ENCODE measurements at places on chromosomes 16 and 17.

GRCh38 chr17:67049025-67049739 lies 4.8 kb downstream of the CACNG1 start:
- no peak for DNase-seq

DNA sequence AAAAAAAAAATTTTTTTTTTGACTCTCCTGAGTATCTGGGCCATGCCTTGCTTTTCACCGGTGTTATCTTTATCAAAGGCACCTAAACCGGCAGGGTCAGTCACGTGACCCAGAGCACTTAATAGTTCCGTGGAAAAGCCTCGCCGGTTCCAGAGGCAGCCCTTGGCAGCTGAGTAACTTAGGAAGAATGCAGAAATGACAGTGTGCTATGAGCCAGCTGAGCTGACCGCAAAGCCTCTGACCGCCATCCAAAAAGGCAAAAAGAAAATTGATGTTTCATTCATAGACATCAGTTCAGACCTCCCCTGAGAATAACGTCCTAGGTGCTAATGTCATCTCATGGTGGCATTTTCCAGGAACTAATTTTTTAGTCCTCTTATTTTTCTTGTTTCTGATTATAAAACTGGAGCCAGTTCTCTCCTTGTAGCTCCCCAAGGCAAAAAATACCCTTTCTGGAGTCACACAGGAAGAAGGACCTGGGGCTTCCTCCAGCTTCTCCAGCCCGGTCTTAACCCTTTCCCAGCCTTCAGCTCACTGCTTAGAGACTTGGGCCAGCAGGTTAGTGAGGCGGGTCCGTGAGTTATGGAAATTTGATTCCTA lies 122.6 kb downstream of the SOCS1 start:
- DNase-seq = no peak

GRCh38 chr17:66791347-66791746 lies 43.6 kb upstream of the CACNG5 start:
- no peak for DNase-seq

DNA sequence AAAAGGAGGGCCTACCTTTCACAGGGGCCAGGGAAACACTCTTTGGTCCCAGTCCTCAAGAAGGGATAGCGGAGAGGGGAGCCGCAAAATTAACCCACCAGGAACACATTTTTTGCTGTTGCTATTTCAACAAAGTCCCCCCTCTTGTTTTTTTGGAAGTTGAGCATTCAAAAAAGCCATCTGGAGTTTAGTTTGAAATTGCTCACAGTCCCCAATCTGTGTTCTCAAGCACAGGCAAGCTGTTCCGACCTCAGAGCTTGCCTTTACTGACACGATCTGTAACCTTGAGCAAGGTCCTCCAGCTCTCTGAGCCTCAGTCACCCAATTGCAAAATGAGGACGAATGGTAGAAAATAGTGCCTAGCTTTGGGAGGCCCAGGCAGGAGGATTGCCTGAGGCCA lies 131.1 kb downstream of the ZNF423 start:
- no peak for DNase-seq

GRCh38 chr17:80970044-80970761 lies 21.4 kb upstream of the CHMP6 start:
- peak; percentile 49 for DNase-seq

- no peak for DNase-seq
Measured at GRCh38 chr17:80890921-80891396, 100.7 kb upstream of the CHMP6 start.

DNA sequence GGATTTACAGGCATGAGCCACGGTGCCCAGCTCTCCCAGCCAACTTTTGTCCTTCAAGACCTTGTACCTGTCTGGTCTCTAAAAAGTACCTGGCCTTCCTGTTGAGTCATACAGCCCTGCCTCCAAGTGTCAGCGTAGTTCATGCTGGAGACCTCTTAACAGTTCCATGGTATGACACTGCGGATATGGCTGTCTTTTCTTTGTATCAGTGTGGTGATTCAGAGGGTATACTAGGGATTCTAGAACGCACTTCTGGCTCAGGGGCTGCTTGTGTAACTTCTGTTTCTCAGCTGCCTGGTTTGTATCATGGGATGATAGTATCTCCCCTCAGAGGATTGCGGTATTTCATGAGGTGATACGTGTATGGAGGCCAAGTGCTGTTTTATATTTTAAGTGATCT lies 2.0 kb upstream of the TMEM11 start:
- DNase-seq = no peak

DNA sequence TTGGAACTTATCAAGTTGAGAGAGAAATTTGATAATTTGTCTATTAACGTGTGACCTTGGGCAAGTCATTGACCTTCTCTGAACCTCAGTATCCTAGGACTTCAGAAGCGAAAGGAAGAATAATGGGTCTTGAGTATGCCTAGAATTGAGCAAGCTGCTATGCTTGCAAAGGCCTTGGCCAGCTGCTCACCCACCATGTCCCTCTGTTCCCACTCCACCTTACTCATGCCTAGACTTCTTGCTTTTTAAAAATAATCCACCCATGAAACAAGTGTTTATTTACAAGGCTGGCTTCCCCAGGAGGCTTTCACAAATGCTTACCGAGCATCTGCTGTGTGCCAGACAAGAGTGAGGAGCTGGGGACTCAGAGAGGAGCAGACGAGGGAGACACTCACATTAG lies 590.6 kb downstream of the MAF start:
- no peak for DNase-seq

DNA sequence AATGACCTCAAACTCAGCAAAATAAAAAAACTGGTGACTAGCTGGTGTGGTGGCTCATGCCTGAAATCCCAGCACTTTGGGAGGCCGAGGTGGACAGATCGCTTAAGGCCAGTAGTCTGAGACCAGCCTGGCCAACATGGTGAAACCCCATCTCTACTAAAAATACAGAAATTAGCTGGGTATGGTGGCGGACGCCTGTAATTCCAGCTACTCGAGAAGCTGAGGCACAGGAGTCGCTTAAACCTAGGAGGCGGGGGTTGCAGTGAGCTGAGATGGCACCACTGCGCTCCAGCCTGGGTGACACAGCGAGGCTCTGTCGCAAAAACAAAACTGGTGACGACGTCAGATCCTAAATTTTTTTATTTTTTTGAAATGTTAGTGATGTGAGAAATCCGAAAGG lies 82.6 kb upstream of the TOB1 start:
- no peak for DNase-seq

- DNase-seq = peak; percentile 94
Measured at GRCh38 chr16:3282730-3283542, at the start of gene ZNF263. ZNF263 (plus strand) TSS chr16:3283491; CDS start chr16:3283819, 328 bp downstream.

- DNase-seq = no peak
Measured at GRCh38 chr17:15051933-15052332, 213.2 kb downstream of the PMP22 start.

GRCh38 chr16:85615852-85616606 lies 2.9 kb downstream of the GSE1 start:
- peak; percentile 66 for DNase-seq

- DNase-seq = no peak
Measured at GRCh38 chr16:78942625-78943245, 657.8 kb downstream of the MAF start.

GRCh38 chr17:82915010-82915756 lies 75.4 kb upstream of the ZNF750 start:
- no peak for DNase-seq

GRCh38 chr17:76138234-76138895 lies 2.7 kb downstream of the FOXJ1 start:
- DNase-seq = no peak

DNA sequence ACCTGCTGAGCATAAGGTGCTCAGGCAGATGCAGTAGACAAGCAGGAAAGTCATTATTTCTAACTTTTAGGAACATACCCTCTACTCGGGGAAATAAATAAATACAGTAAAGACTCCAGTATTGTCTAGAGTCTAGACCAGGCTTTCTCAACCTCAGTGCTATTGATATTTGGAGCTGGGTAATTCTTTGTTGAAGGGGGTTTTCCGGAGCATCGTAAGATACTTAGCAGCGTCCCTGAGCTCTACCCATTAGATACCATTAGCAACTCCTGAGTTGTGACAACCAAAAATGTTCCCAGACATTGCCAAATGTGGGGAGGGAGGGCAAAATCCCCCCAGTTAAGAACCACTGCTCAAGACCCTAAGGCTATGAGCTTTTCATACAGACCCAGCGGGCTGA lies 21.1 kb downstream of the EPOP start:
- DNase-seq = no peak

DNA sequence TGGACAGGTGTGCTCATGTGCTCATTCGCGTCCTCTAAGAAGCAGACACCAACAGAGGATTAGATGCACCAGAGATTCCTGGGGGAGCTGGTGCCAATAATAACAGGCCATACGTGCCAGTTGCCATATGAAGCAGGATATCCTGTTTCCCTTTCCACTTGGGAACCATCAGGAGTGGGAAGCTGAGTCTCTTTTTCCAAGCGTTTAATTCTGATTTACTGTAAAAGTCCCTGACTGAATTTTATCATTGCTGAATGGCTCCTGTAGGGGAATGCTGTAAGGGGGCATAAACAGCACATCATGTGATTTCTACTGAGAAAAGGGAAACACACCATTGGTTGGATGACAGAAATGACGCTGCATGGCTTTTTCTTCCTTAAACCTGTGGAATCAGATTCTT lies 113.3 kb downstream of the IRF8 start:
- no peak for DNase-seq

DNA sequence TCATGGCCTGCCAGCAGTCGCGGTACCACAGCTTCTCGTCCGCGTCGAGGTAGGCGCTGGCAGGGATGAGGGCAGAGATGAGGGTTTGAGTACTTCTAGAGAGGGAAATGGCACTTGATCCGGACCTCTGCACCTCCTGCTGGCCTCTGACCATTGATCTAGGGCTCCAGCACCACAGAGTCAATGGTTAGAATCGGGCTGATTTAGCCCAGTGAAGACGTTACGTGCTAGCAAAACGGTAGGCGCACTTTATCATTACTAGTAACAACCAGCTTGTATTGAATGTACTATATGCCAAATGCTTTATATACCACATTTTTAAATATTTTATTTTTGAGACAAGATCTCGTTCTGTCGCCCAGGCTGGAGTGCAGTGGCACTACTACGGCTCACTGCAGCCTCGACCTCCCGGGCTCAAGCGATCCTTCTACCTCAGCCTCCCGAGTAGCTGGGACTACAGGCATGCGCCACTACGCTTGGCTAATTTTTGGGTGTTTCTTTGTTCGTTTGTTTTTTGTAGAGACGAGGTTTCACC lies 526 bp downstream of the TSNAXIP1 start:
- DNase-seq = no peak

DNA sequence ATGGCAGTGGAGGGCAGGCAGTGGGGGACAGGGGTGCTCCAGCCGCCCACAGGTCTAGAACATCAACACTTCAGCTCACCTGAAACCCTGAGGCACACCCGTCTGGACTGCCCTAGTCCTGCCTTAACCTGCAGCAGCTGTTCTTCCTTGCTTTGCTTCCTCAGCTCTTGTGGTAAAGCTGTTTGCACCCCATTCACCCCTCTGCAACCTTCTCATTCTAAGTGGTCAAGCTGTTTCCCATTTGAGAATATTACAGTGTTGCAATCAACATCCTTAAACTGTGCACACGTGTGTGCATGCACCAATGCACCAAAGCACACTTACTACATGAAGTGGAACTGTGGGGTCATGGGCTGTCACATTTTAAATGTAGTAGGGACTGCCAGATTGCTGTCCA lies 32.4 kb downstream of the SCNN1B start:
- DNase-seq = no peak

DNA sequence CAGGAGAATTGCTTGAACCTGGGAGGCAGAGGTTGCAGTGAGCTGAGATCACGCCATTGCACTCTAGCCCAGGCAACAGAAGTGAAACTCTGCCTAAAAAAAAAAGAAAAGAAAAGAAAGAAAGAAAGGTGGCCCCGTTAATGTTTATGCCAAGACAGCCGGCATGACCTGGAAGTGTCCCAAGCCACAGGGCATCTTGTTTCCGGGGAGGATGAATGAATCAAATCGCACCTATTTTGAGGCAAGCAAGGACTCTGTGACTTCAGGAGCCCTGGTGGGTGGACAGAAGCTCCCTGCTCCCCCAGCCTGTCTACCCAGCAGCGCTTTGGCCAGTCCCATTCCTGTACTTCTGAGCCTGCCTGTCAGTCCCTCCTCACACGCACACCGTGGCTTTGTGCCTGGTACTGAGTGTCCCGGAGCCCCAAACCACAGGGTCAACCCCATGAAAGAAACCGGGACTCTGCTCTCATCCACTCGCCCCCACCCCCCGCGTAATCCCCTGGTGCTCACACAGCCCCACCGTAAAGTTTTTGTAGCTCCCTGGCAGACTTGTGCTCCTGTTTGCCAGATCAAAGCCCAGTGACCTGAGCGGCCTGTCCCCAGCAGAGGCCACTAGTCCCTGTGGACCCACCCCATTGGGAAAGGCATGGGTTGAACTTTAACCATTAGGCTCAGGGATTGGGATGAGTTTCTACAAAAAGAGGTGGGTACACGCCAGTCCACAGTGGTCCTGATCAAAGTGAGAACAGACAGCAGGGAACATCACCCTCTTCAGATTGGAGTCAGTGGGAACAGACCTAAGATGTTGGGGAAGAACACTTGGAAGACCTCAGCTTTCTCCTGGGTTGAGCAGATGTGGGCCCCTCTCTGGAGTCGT lies 19.3 kb downstream of the CD2BP2 start:
- no peak for DNase-seq

GRCh38 chr16:11280616-11281522 lies at the start of gene PRM1:
PRM1 (minus strand) TSS chr16:11281330; CDS start chr16:11281238, 92 bp downstream.
- DNase-seq = no peak

GRCh38 chr17:48625495-48626244 lies 488 bp downstream of the HOXB9 start:
- peak; percentile 37 for DNase-seq

DNA sequence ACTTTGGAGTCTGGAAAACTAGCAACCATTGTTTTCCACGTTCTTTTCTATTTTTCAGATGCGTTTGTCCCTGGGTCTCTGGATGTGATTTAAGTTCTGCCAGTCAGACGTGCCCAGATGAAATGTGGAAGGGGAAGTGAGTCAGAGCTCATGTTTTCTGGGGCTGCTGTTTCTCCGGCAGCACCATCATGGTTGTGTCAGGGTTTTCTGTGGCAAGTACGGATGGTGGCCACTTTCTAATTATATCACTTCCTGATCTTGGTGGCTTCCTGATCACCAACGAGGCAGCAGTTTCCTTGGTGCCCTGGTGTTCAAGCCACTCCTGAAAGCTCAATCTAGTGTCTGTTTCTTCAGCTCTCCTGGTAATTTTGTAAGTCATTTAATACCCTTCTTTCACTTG lies 31.4 kb upstream of the PMFBP1 start:
- no peak for DNase-seq

DNA sequence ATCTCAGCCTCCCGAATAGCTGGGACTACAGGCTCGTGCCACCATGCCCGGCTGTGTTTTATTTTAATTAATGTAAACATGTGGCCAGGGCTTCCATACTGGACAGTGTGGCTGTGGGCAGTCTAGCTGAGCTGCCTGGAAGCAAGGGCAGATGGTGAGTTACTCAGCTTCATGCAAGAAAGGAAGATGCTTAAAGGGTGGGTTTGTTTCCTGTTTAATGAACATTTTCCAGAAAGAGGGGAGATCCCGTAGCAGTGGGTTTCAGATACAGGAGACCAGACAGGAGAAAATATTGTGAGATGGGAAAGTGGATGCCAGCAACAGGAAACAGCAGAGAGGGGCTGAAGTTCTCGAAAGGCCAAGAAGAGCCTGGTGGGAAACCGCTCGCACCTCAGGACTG lies 7.3 kb downstream of the MAPK8IP3 start:
- no peak for DNase-seq
